ENCODE measurements at places on chromosomes 3 and 15. TPM values are rescaled to one million over a fixed set of nuclear protein-coding genes. Genes with fewer than 3 reads are reported as not detected.

ASB14 gene
- total RNA-seq, result not detected

DNA sequence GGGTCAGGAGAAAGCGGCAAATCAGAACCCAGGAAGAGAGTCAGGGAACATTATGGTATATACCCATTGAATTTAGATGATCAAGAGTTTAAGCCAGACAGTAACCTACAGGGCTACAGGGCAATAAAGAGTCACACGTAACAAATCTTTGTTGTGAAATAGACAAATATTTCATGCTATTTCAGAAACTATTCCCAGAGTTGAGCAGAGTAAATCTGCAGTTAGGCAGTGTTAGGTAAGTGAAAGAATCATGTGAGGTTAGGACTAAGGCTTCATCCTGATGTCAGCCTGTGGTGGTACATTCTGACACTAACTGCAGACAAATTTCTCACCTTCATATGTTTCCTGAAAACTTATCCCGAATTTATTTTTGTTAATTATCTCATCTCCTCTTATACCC, 153.0 kb downstream of the UBE2E2 start:
- no peaks in the 10 kb centered on the region for H3K4me1 ChIP-seq
- no peaks in the 10 kb centered on the region for H3K36me3 ChIP-seq
- H3K27ac ChIP-seq, result no peak overlapping the region
- no peak for DNase-seq
- no peaks in the 10 kb centered on the region for H3K27me3 ChIP-seq

GRCh38 chr3:72274493-72275330, 489.8 kb upstream of the PROK2 start:
- no peak overlapping the region for H3K4me3 ChIP-seq
- no peaks in the 10 kb centered on the region for H3K36me3 ChIP-seq

GRCh38 chr3:47985381-47985780, 30.8 kb downstream of the MAP4 start:
- DNase-seq, result no peak
- peaks cover 3% of the 10 kb centered on the region for H3K4me1 ChIP-seq
- no peak overlapping the region for H3K4me3 ChIP-seq

DNA sequence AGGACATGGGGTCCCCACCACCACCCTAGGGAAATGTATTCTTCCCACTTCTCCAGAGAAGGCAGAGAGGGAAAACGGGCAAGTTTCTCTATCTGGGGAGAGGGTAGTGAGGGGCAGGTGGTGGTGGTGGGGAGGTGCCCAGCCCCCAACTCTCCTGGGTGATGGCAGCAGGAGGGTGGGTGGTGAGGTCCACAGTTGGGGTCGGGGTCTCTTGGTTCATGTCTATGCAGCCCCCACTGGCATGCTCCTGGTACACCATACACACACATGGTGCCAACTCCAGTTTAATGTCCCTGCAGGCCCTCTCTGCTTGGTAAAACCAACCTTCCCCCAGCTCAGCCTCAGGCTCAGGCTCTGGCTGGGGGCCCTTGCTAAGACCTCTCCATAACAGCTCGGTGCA, 254.5 kb upstream of the LYSMD4 start:
- H3K36me3 ChIP-seq, result no peaks in the 10 kb centered on the region
- DNase-seq, result no peak
- H3K27me3 ChIP-seq, result no peaks in the 10 kb centered on the region
- H3K4me3 ChIP-seq, result no peak overlapping the region

DNA sequence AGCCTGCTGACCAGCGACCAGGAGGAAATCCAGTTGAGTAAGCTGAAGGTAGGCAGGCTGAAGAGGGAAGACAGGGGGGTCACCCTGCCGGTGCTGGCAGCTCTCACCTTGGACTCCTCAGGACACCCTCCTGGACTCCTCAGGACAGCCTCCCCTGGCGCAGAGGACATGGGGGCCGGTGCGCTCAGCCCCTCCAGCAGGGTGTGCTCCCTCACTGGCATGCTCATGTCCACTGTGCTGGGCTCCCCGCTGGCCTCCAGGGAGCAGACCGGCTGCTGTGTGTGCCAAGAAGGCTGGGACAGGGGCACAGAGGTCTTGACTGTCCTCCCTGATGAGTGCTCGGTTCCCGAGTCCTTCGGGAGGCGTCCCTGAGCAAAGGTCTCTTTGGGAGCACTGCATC, 183.6 kb downstream of the ATP10A start:
- no peaks in the 10 kb centered on the region for H3K4me1 ChIP-seq
- no peak overlapping the region for H3K4me3 ChIP-seq
- DNase-seq, result no peak

- no peak overlapping the region for H3K27ac ChIP-seq
- H3K4me1 ChIP-seq, result no peaks in the 10 kb centered on the region
- no peaks in the 10 kb centered on the region for H3K36me3 ChIP-seq
- no peaks in the 10 kb centered on the region for H3K27me3 ChIP-seq
Measured at GRCh38 chr3:140584549-140584948, 93.3 kb upstream of the TRIM42 start.

GRCh38 chr3:148092624-148093347, 604.9 kb upstream of the AGTR1 start:
- no peaks in the 10 kb centered on the region for H3K27me3 ChIP-seq
- H3K27ac ChIP-seq, result no peak overlapping the region
- H3K4me3 ChIP-seq, result no peak overlapping the region
- H3K36me3 ChIP-seq, result no peaks in the 10 kb centered on the region
- no peak for DNase-seq

- no peaks in the 10 kb centered on the region for H3K27me3 ChIP-seq
- no peak overlapping the region for H3K27ac ChIP-seq
- no peak for DNase-seq
- H3K4me3 ChIP-seq, result no peak overlapping the region
- H3K4me1 ChIP-seq, result no peaks in the 10 kb centered on the region
Measured at GRCh38 chr15:60969658-60970057, 259.4 kb downstream of the RORA start.

DNA sequence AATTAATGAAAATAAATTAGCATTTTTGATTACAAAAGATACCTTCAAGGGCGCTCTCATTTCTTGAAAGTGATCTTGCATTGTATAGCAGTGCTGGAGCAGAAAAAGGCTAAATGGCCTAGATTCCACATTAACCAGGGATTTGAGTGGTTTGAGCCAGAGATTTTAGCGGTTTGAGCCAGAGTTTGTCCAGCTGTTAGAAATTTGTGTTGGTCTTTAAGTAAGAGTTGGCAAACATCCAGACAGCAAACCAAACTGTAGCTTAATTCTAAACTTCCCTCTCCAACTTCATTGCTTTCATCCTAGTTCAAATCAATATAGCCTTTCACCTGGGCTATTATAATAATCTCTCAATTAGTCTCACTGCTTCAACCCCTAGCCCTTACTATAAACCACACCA, 351.7 kb downstream of the IGSF11 start:
- no peak overlapping the region for H3K27ac ChIP-seq
- H3K4me1 ChIP-seq, result no peaks in the 10 kb centered on the region
- H3K4me3 ChIP-seq, result no peak overlapping the region
- H3K36me3 ChIP-seq, result no peaks in the 10 kb centered on the region

DNA sequence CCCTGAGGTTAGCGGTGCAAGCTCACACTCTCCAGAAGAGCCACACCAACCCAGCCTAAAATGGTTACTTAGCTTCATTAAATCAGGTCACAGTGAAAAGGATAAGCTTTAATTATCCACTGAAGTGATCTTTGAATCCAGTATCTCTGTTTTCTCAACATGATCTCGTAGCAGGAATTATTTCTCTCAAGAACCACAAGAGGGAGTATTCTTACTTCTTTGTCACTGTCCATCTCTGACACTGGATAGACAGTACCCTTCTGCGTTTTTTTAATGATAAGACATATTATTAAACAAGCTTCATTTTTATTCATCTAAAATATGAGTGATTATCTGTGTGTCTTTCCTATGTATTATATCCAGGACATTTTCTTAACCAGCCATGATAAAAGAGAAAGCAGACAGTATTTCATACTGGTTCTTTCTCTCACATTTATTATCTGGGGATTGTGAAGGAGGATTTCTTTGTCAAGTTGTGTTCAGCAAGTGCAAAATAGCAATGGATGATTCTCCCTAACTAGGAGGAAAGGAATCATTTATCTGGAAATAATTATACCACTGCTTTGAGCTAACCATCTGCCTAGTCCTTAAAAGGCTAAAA, 105.4 kb upstream of the CCDC54 start:
- no peak for DNase-seq
- H3K4me1 ChIP-seq, result no peaks in the 10 kb centered on the region
- H3K4me3 ChIP-seq, result no peak overlapping the region

DNA sequence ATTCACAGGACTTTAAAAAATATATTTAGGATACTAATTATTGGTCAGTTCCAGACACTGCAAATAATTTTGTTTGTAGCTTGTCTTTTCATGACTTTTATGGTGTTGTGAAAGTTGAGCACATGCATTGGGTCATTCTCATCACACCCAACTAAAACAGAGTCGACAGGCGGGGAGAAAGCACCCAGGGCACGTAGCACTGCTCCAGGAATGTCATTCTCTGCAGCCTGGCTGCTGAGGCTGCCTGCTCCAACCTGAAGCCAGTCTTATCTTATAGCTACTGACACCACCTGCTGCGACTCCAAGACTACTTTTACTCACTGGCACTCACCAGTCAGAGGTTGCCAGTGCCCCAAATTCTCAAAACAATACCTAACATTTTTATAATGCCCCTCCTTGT, 56.9 kb downstream of the ACAD9 start:
- H3K4me1 ChIP-seq, result no peaks in the 10 kb centered on the region
- no peak overlapping the region for H3K27ac ChIP-seq
- DNase-seq, result no peak
- no peaks in the 10 kb centered on the region for H3K36me3 ChIP-seq
- no peaks in the 10 kb centered on the region for H3K27me3 ChIP-seq

- H3K27ac ChIP-seq, result no peak overlapping the region
- no peaks in the 10 kb centered on the region for H3K27me3 ChIP-seq
- peak overlapping the region; percentile 96 for H3K4me3 ChIP-seq
- no peaks in the 10 kb centered on the region for H3K36me3 ChIP-seq
Measured at GRCh38 chr3:132418916-132419315, 1.6 kb downstream of the DNAJC13 start.

GRCh38 chr15:44028349-44028748, 166.7 kb downstream of the FRMD5 start:
- H3K27ac ChIP-seq, result no peak overlapping the region
- no peak for DNase-seq
- H3K27me3 ChIP-seq, result no peaks in the 10 kb centered on the region
- H3K36me3 ChIP-seq, result no peaks in the 10 kb centered on the region

DNA sequence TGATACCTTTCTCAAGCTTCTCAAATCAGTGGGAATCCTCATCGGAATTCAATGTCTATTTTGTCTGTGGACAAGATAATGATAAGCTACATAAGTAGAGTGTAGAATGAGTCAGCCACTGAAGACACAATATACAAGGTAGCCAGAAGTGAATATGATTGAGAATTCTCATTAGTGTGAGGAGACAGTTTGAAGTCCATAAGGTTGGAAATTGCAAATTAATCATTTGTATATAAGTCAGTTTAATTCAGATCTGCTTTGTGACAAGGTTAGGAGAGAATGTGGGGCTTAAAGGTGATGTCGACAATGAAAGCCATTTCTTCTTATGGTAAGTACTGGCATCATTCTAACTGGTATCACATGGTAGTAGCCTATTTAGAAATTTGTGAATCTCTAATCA, 4.2 kb downstream of the ARPP21 start:
- H3K27ac ChIP-seq, result no peak overlapping the region
- no peaks in the 10 kb centered on the region for H3K4me1 ChIP-seq
- no peak for DNase-seq
- peaks cover 14% of the 10 kb centered on the region for H3K27me3 ChIP-seq

DNA sequence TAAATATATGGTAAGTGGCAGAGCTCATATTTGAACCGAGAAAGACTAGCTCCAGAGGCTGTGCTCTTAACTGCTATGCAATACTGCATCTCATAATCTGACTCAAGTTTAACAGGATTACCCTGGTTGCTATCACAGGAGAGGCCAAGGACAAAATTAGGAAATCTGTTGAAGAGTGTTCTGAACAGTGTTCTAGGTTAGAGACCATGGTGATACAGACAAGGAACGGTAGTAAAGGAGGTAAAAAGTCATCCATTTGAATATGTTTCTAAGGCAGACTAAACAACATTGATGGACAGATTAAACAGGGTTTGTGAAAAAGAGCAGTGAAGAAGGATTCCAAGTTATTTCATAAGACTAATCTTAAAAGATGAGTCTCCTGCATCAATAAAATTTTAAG, 22.1 kb downstream of the PLOD2 start:
- no peaks in the 10 kb centered on the region for H3K36me3 ChIP-seq
- no peaks in the 10 kb centered on the region for H3K27me3 ChIP-seq
- DNase-seq, result no peak
- no peak overlapping the region for H3K27ac ChIP-seq
- H3K4me3 ChIP-seq, result no peak overlapping the region
- H3K4me1 ChIP-seq, result peaks cover 5% of the 10 kb centered on the region

DNA sequence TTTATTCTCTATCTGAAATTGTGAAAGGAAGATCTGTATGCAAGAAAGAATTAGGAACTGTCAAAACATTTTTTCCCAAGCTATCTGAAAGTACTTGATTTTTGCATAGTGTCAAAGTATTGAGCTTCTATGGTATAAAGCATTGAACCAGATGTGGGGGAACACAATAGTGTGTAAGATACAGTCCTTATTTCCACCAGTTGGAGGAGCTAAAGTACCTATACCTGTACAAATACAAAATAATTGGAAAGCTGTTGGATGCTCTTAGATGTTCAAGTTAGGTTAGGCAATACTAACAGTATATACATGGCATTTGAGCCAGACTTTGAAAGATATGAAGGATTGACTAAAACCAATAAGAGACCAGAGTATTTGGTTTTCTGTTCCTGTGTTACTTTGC, 148.4 kb downstream of the B3GALNT1 start:
- peaks cover 16% of the 10 kb centered on the region for H3K4me1 ChIP-seq
- H3K4me3 ChIP-seq, result no peak overlapping the region
- no peak overlapping the region for H3K27ac ChIP-seq
- no peak for DNase-seq
- no peaks in the 10 kb centered on the region for H3K36me3 ChIP-seq
- H3K27me3 ChIP-seq, result no peaks in the 10 kb centered on the region

DNA sequence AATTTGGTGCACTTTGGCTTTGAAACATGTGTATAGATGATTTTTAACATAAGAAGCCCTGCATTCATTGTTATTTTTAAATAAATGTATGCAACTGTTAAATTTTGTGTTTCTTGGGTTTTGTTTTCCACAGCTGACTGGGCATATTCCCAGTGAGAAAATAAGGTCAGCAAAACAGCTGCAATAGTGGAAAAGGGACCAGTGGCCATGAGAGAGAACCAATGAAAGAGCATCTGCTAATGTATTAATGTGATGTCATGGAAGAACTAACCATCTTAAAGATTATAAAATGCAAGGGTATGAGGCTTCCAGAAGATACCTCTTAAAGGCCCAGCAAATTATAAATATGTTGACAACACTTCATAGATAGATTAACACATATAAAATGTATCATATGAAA, 31.0 kb upstream of the KBTBD12 start:
- DNase-seq, result no peak
- peaks cover 3% of the 10 kb centered on the region for H3K4me1 ChIP-seq
- H3K4me3 ChIP-seq, result no peak overlapping the region
- H3K27me3 ChIP-seq, result no peaks in the 10 kb centered on the region
- H3K27ac ChIP-seq, result no peak overlapping the region

GRCh38 chr15:95078003-95078402, 846.6 kb downstream of the MCTP2 start:
- H3K4me1 ChIP-seq, result no peaks in the 10 kb centered on the region
- H3K27me3 ChIP-seq, result no peaks in the 10 kb centered on the region
- H3K27ac ChIP-seq, result no peak overlapping the region
- no peak overlapping the region for H3K4me3 ChIP-seq
